ENCODE measurements at places on chromosomes 11 and 22. TPM values are rescaled to one million over a fixed set of nuclear protein-coding genes. Genes with fewer than 3 reads are reported as not detected.

C11orf52 gene
- not detected for total RNA-seq

SEC14L6 gene
- not detected for total RNA-seq

RPS19BP1 gene
- total RNA-seq: 76.8 TPM

CACNA1I gene
- total RNA-seq: 31.2 TPM

KLHL35 gene
- 2.9 TPM for total RNA-seq

GRCh38 chr11:120241277-120241676, 1.3 kb downstream of the POU2F3 start:
- no peaks in the 10 kb centered on the region for H3K4me1 ChIP-seq
- H3K36me3 ChIP-seq: no peaks in the 10 kb centered on the region
- no peak overlapping the region for H3K4me3 ChIP-seq
- no peak for DNase-seq

DNA sequence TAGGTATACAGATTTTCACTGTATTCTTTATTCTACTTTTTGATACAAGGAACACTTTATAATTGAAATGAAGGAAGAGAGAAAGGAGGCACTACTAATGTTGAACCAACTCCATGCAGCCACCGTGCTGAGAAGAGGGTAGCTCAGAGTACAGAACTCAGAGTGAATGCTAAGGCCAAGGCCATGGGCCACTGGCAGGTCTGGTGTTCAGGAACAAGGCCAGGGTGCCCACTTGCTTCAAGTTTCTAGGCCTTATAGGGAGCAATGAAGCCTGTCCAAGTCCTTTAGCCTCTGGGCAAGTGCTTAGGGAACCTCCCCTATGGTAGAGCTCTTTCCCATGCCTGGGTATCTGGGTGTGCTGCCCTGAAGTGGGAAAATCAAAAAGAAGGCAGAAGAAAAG, 235.0 kb downstream of the TENM4 start:
- H3K36me3 ChIP-seq: no peaks in the 10 kb centered on the region
- H3K27ac ChIP-seq: no peak overlapping the region
- no peak for DNase-seq
- no peak overlapping the region for H3K4me3 ChIP-seq
- H3K4me1 ChIP-seq: no peaks in the 10 kb centered on the region

GRCh38 chr11:128827191-128827893, 39.8 kb downstream of the KCNJ1 start:
- H3K27me3 ChIP-seq: no peaks in the 10 kb centered on the region
- H3K27ac ChIP-seq: no peak overlapping the region
- peaks cover 21% of the 10 kb centered on the region for H3K4me1 ChIP-seq

- DNase-seq: no peak
- H3K27me3 ChIP-seq: peaks cover 22% of the 10 kb centered on the region
- H3K4me1 ChIP-seq: peaks cover 15% of the 10 kb centered on the region
- no peak within 1 kb of the TSS for H3K27ac ChIP-seq
- peak within 1 kb of the TSS; percentile 55 for H3K4me3 ChIP-seq
These were observed at the start of gene MAPK8IP1 for GRCh38 chr11:45885274-45885920. Gene MAPK8IP1 (plus strand): TSS chr11:45885651. CDS start chr11:45885821, 170 bp downstream.

DNA sequence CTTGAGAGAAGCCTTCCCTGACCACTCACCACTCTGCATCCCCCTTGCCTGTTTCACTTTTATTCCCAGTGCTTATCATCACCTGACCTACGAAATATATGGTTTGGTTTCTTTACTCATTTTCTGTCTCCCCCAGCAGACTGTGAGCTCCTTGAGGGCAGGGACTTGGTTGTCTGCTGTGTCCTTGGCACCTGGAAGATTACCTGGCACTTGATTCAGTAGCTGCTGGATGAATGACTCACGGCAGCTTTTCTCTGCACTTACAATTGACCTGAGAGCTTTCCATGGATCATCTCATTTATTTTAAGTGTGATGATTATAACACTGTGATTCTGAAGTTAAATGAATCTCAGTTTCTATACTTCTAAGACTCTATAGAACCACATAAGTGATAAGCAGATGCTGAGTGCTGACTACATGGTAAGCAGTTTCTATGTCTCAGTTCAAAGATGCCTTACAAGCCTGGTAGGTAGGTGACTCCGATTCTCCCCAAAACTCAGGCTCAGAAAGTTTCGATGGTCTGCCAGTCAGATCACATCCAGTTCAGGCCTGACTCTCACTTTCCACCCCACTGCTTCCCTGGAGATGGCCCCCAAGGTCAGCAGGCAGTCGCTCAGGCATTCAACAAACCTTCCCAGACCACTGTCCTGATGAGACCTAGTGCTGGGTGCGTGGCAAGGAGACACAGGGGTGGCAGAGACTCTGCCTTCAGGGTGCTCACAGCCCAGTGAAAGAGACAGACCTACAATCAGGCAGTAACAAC, 11.6 kb downstream of the IL2RB start:
- H3K27me3 ChIP-seq: no peaks in the 10 kb centered on the region
- no peak overlapping the region for H3K27ac ChIP-seq
- no peak overlapping the region for H3K4me3 ChIP-seq
- H3K4me1 ChIP-seq: peaks cover 46% of the 10 kb centered on the region
- H3K36me3 ChIP-seq: peaks cover 97% of the 10 kb centered on the region

GRCh38 chr11:2724653-2725367, 25.0 kb upstream of the KCNQ1OT1 start:
- DNase-seq: no peak
- no peaks in the 10 kb centered on the region for H3K4me1 ChIP-seq
- no peak overlapping the region for H3K27ac ChIP-seq

- peaks cover 20% of the 10 kb centered on the region for H3K27me3 ChIP-seq
- H3K4me1 ChIP-seq: peaks cover 3% of the 10 kb centered on the region
- no peak overlapping the region for H3K4me3 ChIP-seq
- no peak overlapping the region for H3K27ac ChIP-seq
These were observed 34.7 kb downstream of the NECTIN1 start for GRCh38 chr11:119694334-119694733.

GRCh38 chr11:77503006-77503405, 29.1 kb upstream of the PAK1 start:
- no peaks in the 10 kb centered on the region for H3K4me1 ChIP-seq
- H3K27me3 ChIP-seq: no peaks in the 10 kb centered on the region
- no peak overlapping the region for H3K27ac ChIP-seq
- DNase-seq: no peak

DNA sequence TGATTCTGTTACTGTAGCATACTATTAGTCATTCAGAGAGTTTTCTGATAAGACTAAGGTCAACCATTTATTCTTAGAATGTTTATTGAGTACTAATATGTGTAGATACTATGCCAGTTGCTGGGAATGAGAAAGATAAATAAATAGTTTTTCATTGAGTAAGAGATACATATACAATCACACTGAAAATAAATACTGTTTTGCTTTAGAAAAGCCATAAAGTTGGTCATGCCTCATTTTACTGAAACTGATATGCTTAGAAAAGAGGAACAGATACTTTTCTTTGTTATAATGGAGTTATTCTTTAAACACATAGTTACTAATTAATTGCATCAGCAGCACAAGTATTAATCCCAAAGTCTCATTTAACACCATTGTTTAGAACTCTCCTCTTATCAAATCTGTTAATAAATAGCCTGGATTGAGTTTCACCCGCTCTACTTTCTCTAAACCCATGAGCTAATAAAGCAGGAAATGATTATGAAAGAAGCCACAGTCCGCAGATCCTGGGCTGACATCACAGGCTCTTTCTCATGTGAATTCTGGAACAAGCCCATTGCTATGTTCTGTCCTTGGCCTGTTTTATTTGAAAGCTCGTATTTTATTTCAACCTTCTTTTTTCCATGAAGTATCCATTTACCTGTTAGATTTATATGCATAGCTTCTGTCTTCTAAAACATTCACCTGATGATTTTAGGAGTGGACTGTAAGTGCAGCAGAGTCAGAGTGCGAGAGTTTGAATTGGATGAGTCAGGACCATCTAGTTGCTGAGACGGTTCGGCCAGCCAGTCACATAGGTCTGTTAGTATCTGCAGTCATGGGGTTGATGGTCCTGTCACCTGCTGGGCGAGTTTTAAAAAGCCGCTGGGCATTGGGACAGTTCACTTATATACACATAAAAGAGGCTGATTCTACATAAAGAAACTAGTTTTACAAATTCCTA, 35.5 kb downstream of the PIWIL4 start:
- H3K4me1 ChIP-seq: no peaks in the 10 kb centered on the region
- no peaks in the 10 kb centered on the region for H3K27me3 ChIP-seq
- no peak overlapping the region for H3K27ac ChIP-seq
- DNase-seq: peak; percentile 8
- H3K4me3 ChIP-seq: no peak overlapping the region

- H3K27me3 ChIP-seq: no peaks in the 10 kb centered on the region
- no peak overlapping the region for H3K27ac ChIP-seq
- H3K36me3 ChIP-seq: no peaks in the 10 kb centered on the region
These were observed 24.4 kb upstream of the FSHB start for GRCh38 chr11:30206249-30206996.

- H3K36me3 ChIP-seq: no peaks in the 10 kb centered on the region
- no peak overlapping the region for H3K27ac ChIP-seq
These were observed 79.0 kb downstream of the LARGE2 start for GRCh38 chr11:46001448-46001914.

DNA sequence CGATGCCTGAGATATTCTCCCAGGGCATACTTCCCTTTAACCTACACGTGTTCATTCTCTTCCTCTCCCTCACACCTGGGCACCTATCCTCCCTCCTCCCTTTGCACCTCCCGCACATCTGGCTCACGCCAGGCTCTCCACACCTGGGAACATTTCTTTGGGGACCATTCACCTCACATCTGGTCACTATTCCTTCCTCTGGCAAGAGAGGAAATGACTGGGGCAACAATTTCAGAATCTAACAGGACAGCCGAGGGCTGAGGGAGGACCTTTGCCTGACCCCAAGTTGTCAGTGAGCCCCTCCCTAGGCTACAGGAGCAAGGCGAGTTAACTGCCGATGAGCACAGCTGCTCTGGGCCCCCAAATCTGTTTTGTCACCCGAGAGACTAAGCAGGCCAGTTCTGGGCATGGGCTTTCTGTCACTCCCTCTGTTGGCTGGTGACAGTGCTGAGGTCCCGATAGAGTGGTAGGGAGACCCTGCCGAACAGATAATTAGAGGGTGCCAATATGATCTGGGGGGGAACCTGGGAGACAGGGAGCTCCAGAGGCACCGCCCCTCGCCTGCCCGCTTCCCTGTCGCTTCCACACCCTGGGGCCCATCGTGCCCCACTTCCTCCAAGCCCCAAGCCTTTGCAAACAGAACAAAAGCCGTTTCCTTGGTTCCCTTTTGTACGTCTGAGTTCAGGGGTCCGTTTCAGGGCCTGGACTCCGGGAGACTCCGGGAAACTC, 45.6 kb downstream of the EIF3F start:
- H3K27me3 ChIP-seq: peaks cover 58% of the 10 kb centered on the region
- H3K36me3 ChIP-seq: no peaks in the 10 kb centered on the region
- no peak overlapping the region for H3K4me3 ChIP-seq

DNA sequence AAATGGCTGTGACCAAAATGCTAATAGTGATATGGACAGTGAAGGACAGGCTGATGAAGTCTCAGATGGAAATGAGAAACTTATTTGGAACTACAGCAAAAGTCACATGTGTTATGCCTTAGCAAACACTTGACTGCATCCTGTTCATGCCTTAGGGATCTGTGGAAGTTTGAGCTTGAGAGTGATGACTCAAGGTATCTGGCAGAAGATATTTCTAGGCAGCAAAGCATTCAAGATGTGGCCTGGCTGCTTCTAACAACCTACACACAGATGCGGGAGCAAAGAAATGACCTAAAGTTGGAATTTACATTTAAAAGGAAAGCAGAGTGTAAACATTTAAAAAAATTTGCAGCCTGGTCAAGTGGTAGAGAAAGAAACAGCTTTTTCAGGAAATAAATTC, 28.1 kb upstream of the CD81 start:
- H3K4me3 ChIP-seq: no peak overlapping the region
- H3K36me3 ChIP-seq: no peaks in the 10 kb centered on the region
- no peak overlapping the region for H3K27ac ChIP-seq
- DNase-seq: no peak

DNA sequence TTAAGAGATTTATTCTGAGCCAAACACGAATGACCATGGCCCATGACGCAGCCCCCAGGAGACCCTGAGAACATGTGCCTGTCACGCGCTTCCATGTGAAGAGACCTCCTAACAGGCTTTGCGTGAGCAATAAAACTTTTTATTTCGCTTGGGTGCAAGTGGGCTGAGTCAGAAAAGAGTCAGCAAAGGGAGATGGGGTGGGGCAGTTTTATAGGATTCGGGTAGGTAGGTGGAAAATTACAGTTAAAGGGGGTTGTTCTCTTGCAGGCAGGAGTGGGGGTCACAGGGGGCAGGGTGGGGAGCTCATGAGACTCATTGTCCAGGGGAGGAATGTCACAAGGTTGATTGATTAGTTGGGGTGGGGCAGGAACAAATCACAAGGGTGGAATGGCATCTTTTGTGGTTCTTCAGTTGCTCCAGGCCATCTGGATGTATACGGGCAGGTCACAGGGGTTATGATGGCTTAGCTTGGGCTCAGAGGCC, 77.2 kb upstream of the FTH1 start:
- H3K4me1 ChIP-seq: no peaks in the 10 kb centered on the region
- H3K36me3 ChIP-seq: no peaks in the 10 kb centered on the region
- no peaks in the 10 kb centered on the region for H3K27me3 ChIP-seq
- no peak for DNase-seq
- no peak overlapping the region for H3K4me3 ChIP-seq
- H3K27ac ChIP-seq: no peak overlapping the region

GRCh38 chr22:46584081-46584921, 35.9 kb upstream of the GRAMD4 start:
- H3K4me1 ChIP-seq: peaks cover 47% of the 10 kb centered on the region
- no peak overlapping the region for H3K27ac ChIP-seq
- H3K27me3 ChIP-seq: peaks cover 9% of the 10 kb centered on the region
- H3K4me3 ChIP-seq: no peak overlapping the region

DNA sequence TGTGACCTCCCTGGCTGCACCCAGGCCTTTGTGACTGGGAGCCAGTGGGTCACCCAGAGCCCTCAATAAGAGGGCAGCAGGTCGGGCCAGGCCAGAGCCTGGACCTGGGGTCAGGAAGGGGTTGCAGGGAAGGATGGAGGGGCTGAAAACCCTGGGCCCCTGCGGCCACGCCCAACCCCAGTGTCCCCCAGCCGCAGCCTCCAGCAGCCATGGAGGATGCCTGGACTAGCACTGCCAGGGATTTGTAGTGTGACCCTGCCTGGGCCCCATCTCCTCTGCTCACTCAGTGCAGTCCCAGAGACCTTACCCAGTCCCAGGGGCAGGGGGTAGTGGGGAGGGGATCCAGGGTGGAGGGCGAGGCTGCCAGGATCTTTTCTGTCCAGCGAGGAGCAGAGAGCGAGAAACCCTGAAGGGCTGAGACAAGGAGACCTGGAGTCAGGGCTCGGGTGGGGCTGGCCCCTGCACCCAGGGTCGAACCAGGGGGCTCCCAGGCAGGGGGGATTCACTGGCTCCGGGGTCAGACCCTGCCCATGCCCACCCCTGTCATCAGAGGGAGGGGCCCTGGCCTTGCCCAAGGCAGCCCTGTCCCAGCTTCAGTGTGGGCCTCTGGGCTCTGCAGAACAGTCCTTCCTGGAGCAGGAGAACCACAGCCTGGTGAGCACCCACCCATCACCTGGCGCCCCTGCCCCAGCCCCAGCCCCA, 187.5 kb downstream of the IGLL1 start:
- H3K36me3 ChIP-seq: no peaks in the 10 kb centered on the region
- no peak overlapping the region for H3K4me3 ChIP-seq
- no peaks in the 10 kb centered on the region for H3K4me1 ChIP-seq
- no peak overlapping the region for H3K27ac ChIP-seq

GRCh38 chr11:57662893-57663292, 5.0 kb upstream of the ZDHHC5 start:
- H3K36me3 ChIP-seq: peaks cover 5% of the 10 kb centered on the region
- H3K4me3 ChIP-seq: no peak overlapping the region
- no peak for DNase-seq
- no peaks in the 10 kb centered on the region for H3K27me3 ChIP-seq
- H3K4me1 ChIP-seq: peaks cover 10% of the 10 kb centered on the region
- H3K27ac ChIP-seq: no peak overlapping the region

GRCh38 chr11:93128574-93128973, 69.2 kb downstream of the SLC36A4 start:
- no peak for DNase-seq
- no peaks in the 10 kb centered on the region for H3K4me1 ChIP-seq
- H3K4me3 ChIP-seq: no peak overlapping the region
- H3K27me3 ChIP-seq: no peaks in the 10 kb centered on the region
